ENCODE measurements at places on chromosomes 5 and 9.

GRCh38 chr9:109203761-109204360 lies 36.8 kb upstream of the FRRS1L start:
- no peak for DNase-seq

- no peak for DNase-seq
Observed at GRCh38 chr9:89850153-89850552, 245.3 kb downstream of the GADD45G start.

DNA sequence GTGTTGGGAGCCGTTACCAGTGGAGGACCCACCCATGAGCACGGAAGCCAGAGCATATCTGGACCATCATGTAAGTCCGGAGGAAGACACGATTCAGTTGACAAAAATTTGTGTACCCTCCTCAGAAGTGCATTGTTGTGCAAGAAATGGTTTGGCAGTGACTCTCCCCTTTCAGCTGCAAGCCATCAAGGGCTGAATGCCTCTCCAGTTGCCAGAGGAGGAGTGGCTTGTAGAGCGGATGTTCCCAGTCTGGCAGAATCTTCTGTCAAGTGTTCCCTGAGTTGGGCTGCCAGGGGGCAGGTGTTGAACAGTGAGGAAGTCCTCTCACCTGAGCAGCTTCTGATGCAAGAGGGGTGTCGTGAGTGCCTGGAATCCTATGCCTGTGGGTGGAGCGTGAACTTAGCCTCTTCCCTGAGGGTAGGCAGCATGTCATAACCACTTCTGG lies 27.6 kb upstream of the CDKN2AIPNL start:
- DNase-seq: peak; percentile 97

- no peak for DNase-seq
Observed at GRCh38 chr9:100066539-100066938, 32.3 kb downstream of the ERP44 start.

GRCh38 chr9:880725-881124 lies 39.2 kb downstream of the DMRT1 start:
- DNase-seq: no peak

DNA sequence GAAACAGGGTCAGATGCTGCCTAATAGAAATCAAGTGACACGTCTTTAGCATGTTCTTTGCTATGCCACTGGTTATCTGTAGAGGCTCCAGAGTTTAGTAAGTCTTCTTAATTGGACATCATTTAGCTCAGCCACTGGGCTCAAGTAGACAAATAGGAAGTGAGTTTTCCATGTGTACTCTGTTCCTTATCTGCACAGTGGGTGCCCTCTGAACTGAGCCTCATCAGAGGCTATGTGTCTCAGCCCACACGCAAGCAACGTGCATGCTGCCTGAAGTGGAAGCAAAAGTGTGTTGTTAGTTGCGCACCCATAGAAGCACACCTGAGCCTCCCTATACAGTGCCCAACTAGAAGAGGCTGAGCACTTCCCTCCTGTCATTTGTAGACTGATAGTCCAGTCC lies 134.7 kb downstream of the SEMA5A start:
- no peak for DNase-seq

GRCh38 chr5:161549106-161549505 lies 2.6 kb upstream of the GABRB2 start:
- DNase-seq: no peak

DNA sequence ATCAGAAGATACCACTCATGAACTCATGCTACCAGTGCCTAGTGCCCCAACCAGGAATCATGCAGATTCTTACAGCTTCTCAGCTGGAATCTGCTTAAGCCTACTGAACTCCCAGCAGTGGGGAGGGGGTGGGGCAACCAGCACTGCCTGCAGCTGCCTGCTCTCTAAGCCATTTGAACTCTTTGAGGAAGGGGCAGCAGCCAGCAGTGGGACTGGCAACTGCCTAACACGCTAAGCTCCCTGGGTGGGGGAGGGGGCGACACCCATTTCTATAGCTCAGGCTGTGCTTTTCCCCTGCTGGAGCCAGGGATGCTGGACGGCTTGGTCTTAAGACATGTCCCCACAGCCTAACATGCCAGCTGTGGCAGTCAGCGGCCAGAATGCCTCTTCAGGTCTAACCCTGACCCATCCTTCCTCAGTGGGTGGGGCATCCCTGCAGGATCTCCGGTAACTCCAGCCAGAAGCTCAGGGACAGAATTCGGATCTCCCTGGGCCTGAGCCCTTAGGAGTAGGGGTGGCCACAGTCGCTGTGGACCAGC lies 889.7 kb downstream of the CDH9 start:
- DNase-seq: no peak

DNA sequence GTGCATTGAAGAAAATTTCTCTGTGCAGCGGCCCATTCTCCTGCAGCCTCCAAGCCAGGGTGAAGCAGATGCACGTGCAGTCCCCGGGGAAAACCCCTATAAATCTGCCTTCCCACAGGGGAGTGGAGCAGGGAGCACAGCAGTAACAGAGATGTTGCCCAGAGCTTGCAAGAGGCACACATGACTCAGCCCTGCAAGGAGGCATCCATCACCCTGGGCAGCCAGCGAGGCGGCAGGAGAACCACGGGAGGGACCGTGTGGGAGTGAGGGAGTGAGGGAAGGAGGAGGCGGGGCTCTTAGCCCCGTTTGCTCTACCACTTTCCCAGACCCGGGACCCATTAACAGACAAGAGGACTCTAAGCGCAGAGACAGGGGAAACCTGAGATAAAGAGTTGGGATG lies 96.2 kb upstream of the ARAP3 start:
- DNase-seq: peak; percentile 26
